ENCODE measurements at places on chromosomes 4 and X.

DNA sequence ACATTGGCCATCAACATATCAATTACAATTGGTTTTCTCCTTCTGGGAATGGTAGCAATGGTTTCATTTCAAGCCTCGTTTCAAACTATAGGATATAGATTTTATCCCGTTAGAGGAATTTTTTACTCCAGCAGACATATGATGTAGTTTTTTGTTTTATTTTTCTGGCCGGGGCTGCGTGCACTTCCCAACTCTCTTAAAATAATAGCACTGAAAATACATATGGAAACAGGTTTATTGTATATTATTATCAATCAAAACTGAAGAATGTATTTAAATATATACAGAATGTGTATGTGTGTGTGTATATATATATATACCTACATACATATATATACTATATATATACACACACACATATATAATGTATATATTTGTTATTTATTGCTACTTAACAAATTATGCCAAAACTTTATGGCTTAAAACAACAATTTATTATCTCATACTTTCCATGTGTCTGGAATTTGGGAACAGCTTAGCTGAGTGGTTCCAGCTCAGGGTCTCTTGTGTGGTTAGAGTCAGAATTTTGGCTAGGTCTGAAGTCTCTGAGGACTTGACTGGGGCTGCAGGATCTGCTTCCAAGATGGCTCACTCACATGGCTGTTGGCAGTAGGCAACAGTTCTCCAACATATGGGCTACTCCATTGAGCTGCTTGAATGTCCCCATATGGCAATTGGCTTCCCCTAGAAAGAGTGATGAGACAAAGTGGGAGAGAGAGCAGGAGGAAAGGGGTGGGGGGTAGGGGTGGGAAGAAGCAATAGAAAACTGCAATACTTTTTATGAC lies 314.1 kb downstream of the PPP1R2C start:
- no peak for DNase-seq

DNA sequence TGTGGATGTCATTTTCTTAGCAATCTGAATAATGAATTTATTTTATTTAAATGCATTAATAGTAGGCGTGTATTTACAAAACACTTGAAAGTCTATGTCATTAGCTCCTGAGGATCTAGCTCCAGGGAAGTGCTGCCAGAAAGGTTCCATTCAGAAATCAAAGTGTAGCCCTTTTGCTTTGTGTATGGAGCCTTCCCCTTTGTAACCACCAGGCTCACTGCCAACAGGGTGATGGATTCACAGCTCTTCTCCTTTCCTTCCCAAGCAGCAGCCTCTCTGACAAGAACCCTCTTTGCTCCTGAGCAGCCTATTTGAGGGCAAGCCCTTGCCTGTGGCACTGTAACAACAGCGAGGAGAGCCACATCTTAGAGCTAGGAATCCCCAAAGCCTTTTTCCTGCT lies 286.0 kb upstream of the RASGEF1B start:
- DNase-seq = no peak

DNA sequence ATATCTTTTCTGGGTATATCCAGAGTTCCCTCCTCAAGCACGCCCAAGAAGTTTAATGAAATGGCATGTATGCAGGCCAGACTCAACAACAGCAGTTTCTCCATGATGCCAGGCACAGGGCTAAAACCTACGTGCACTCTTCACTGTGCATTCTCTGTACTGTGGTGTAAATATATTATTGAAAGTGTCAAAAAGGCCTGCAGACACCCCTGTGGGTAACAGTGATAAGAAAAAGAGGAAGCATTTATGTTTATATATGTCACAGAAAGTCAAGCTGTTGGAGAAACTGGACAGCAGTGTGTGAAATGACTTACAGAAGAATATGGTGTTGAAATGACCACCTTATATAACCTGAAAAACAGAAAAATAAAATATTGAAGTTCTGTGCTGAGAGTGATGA lies 29.6 kb upstream of the DCAF8L1 start:
- DNase-seq = no peak

- no peak for DNase-seq
These were observed 19.8 kb downstream of the GBA3 start for GRCh38 chr4:22712529-22712928.

- peak; percentile 91 for DNase-seq
These were observed 3.2 kb upstream of the RS1 start for GRCh38 chrX:18674788-18675735.

- DNase-seq = no peak
These were observed 82.3 kb upstream of the ADRA2C start for GRCh38 chr4:3683744-3684421.

GRCh38 chr4:108166441-108167315 lies 2.1 kb downstream of the LEF1 start:
- peak; percentile 59 for DNase-seq

Data from CD4-positive, alpha-beta T cell treated with Interleukin-17A for 1 hour (primary cell).